ENCODE measurements at places on chromosomes 1 and 21.

DNA sequence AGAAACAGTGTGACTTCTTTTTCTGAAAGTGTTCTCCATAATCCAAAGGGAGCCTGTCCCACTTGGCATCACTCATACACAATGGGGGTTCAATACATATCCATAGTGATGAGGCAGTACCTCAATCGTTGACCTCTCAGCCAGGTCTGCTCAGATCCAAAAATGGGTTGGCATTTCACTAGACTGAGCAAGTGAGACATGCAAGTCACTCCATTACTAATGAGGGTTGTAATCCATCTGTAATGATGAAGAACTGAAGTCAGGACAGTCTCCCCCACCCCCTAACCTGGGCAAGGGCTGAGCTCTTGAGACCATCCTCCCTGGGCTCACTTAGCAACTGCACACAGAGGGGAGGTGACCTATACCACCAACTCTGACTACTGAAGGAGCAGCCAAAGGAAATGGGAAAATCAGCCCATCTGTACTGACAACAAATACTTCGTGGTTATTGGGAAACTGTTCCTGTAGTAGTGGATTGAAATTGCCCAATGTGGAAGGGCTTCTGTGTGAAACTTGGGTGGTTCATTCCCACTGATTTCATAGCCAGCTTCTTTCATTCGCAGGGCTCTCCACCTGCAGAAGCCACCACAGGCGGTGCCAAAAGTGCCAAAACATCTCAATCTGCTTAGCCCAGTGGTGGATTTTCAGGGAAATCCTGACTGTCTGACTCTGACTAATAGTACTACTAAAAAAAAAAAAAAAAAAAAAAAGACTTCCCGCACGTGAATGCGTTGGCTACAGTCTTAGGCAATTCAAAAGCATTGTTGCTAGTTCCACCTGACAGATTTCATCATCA lies 5.0 kb downstream of the NGF start:
- H3K36me3 ChIP-seq: no peaks in the 10 kb centered on the region
- no peak overlapping the region for H3K4me3 ChIP-seq
- no peak for DNase-seq
- H3K27ac ChIP-seq: no peak overlapping the region
- no peaks in the 10 kb centered on the region for H3K4me1 ChIP-seq
- peaks cover 32% of the 10 kb centered on the region for H3K27me3 ChIP-seq

DNA sequence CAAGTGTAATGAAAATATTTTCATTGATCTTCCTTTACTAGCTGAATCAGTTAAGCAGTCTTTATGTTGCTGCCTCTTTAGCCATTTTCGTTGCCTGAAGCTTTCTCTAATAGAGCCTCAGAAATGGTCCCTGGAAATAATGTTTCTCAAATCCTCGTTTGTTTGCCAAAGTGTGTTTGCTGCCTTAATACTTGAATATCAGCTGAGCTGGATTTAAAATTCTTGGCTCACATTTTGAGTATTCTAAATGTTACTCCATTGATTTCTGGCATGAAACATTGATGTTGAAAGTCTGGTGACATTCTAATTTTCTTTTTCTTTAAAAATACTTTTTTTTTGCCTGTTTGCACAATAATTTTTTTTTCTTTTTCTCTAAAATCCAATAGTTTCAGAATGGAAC lies 84.6 kb upstream of the SERBP1 start:
- no peaks in the 10 kb centered on the region for H3K36me3 ChIP-seq
- H3K27me3 ChIP-seq: peaks cover 8% of the 10 kb centered on the region
- no peaks in the 10 kb centered on the region for H3K4me1 ChIP-seq
- no peak for DNase-seq

DNA sequence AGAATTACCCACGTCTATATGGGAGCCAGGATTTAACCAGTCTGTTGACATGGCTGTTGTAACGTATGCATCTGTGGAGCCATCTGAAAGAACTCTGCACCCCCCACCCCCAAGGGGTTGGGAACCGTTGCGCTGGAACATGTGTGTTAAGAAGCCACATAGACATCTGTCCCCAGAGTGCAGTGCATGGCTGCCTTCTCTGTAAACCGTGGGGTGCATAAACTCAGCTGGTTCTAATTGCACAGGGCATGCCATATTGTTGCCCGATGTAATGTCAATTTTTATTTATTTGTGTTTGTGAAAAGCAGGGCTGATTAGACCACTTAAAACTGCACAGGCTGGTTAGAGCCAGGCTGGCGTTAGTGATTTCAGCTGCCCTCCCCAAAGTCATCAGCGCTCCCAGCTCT lies 70.1 kb upstream of the ROR1 start:
- no peaks in the 10 kb centered on the region for H3K4me1 ChIP-seq
- no peaks in the 10 kb centered on the region for H3K36me3 ChIP-seq

GRCh38 chr1:8477166-8477982 lies 159.5 kb downstream of the SLC45A1 start:
- DNase-seq: no peak
- peak overlapping the region; percentile 75 for H3K27ac ChIP-seq
- H3K36me3 ChIP-seq: peaks cover 21% of the 10 kb centered on the region
- H3K4me1 ChIP-seq: peaks cover 49% of the 10 kb centered on the region

- peaks cover 18% of the 10 kb centered on the region for H3K27me3 ChIP-seq
- H3K4me3 ChIP-seq: no peak overlapping the region
- H3K27ac ChIP-seq: no peak overlapping the region
- no peak for DNase-seq
- no peaks in the 10 kb centered on the region for H3K4me1 ChIP-seq
These were observed 222.7 kb upstream of the GJB5 start for GRCh38 chr1:34532113-34532512.

DNA sequence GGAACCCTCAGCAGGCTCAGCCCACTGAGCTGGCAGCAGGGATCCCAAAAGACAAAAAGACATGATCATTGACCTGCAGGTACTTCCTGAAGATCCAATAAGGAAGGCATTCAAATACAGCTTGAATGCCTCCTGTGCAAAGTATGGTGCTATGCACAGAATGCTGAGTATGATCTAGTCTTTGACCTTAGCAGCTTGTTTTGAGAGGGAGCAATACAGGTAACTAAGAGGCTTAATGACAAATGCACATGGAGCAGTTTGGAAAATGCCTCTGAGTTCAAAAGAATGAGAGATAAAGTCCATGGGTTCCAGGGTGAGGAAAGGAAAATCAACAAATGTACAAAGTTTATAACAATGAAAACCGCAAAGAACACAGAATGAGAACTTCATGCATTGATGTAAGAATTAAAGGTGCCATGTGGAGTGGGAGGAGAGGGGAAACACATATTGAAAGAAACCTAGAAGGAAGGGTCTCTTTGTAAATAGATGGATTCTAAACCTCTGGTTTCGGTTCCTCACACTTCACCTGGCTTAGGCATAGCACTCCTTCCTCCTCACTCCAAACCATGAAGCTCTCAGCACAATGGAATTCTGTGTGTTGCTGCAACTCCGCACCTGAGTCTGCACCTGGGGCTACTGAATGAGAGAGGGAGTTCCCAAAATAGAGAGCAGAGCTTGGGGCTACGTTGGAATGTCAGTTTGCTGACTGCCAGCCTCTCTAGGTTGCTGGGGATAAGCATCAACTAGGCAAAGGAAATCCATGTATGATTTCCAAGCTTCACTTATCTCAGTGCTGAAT lies 77.6 kb downstream of the PLXNA2 start:
- H3K4me3 ChIP-seq: no peak overlapping the region
- peaks cover 64% of the 10 kb centered on the region for H3K27me3 ChIP-seq
- no peaks in the 10 kb centered on the region for H3K4me1 ChIP-seq
- no peaks in the 10 kb centered on the region for H3K36me3 ChIP-seq
- no peak for DNase-seq

DNA sequence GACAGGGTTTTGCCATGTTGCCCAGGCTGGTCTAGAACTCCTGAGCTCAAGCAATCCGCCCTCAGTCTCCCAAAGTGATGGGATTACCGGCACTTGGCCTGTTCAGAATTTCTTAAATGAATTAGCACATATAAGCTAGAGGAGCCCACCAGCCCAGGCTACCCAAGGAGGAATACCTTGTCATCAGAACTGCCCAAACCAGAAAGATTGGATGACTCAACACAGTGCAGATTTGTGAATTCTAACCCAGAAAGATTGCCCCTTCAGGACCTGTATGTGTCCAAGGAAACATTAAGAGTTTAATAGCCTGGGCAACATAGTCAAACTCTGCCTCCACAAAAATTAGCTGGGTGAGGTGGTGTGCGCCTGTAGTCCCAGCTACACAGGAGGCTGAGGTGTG lies 14.0 kb upstream of the LIN9 start:
- no peaks in the 10 kb centered on the region for H3K36me3 ChIP-seq
- no peak overlapping the region for H3K4me3 ChIP-seq
- H3K27ac ChIP-seq: no peak overlapping the region
- H3K4me1 ChIP-seq: peaks cover 6% of the 10 kb centered on the region
- DNase-seq: no peak

DNA sequence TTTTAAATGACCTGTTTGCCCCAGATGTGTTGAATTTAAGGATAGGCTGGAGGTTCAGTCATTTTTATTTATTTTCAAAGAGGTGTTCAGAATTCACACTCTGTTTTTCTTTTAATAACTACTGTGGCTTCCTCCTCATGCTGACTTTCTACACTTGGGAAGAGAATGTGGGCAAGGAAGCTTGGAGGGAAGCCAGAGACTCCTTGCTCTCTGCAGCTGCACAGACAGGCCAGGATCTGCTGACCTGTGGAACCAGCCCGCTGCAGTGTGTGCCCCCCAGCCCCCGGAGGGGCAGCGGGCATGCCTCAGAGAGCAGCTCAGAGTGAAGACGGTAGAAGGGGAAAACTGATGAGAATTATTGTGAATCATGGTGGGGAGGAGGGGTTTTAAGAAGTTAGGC lies 16.9 kb downstream of the MGST3 start:
- H3K36me3 ChIP-seq: peaks cover 3% of the 10 kb centered on the region
- no peaks in the 10 kb centered on the region for H3K27me3 ChIP-seq
- DNase-seq: no peak
- H3K4me3 ChIP-seq: no peak overlapping the region
- H3K27ac ChIP-seq: no peak overlapping the region

DNA sequence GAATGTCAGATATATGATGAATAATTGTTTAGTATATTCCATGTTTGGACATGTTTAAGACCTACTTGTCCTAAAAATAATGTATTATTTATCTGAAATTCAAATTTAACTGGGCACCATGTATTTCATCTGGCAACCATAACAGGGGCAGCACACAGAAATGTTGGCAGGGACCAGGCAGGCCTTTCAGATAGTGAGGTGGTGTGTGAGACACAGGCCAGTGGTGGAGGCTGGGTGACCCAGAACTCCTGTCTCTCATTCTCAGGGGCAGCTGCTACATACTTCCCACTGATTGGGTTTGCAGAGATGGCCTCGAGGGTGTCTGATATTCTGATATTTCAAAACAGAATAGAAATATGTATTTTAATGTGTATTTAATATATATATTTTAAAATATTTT lies 1.3 kb upstream of the FASLG start:
- no peak overlapping the region for H3K27ac ChIP-seq
- no peaks in the 10 kb centered on the region for H3K36me3 ChIP-seq
- no peak for DNase-seq
- H3K4me3 ChIP-seq: no peak overlapping the region
- peaks cover 44% of the 10 kb centered on the region for H3K27me3 ChIP-seq
- peaks cover 43% of the 10 kb centered on the region for H3K4me1 ChIP-seq

GRCh38 chr21:15498455-15498854 lies 231.3 kb upstream of the USP25 start:
- no peaks in the 10 kb centered on the region for H3K4me1 ChIP-seq
- H3K4me3 ChIP-seq: no peak overlapping the region

- peaks cover 6% of the 10 kb centered on the region for H3K27me3 ChIP-seq
- peaks cover 26% of the 10 kb centered on the region for H3K4me1 ChIP-seq
These were observed 5.4 kb downstream of the TRIM62 start for GRCh38 chr1:33176362-33176850.

- DNase-seq: no peak
- no peaks in the 10 kb centered on the region for H3K36me3 ChIP-seq
- H3K4me3 ChIP-seq: no peak overlapping the region
- peaks cover 25% of the 10 kb centered on the region for H3K4me1 ChIP-seq
These were observed 5.9 kb downstream of the SELENON start for GRCh38 chr1:25805863-25806225.

DNA sequence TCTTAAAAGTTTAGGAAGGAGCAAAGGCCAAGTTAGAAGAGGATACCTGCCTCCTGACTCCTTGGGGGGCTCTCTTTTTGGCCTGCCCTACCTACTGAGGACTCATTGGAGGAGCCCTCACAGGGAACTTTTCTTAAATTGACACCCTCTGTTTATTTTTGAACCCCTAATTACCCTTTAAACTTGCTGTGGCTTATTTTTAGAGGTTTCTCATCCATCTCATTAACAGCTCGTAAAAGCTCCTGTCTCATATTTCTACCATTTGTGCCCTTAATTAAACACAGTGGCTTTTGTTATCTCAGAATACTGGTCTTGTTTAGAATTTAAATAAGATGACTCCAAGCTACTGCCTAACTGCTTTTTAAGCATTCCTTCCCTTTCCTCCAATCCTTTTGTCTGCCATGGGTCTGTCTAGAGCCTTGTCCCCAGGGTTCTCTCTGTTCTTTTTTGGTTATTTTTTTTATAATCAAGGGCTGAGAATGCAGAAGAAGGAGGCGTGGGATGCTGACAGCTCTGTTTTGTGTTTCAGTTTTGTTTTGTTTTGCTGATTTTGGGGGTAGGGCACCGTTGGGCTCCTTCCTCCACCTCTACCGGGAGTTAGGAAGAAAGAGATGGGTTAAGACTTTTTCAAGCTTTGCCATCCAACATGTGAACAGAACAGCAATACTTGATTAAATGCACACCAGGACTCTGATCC lies 78.0 kb downstream of the SYT6 start:
- DNase-seq: no peak
- no peak overlapping the region for H3K27ac ChIP-seq
- no peaks in the 10 kb centered on the region for H3K36me3 ChIP-seq
- peaks cover 8% of the 10 kb centered on the region for H3K27me3 ChIP-seq

DNA sequence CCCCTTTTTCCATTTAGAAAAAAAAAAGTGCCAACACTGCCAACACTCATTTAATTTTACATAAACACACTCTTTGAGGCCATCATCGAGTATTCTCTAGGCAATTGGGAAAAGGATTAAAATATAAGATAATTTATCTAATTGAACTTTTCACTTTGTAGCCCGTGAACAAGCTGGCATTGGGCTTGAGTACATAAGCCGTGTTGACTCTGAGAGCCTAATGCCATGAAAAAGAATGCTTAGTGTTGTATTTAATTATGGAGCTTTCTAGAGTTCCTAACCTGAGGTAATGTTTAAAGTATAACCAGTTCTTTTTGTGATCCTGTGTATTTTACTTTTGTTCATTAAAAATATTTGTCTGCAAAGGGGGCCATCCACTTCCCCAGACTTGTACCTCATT lies 193.8 kb downstream of the LYPLAL1 start:
- H3K27ac ChIP-seq: no peak overlapping the region
- H3K36me3 ChIP-seq: no peaks in the 10 kb centered on the region
- H3K4me3 ChIP-seq: no peak overlapping the region

DNA sequence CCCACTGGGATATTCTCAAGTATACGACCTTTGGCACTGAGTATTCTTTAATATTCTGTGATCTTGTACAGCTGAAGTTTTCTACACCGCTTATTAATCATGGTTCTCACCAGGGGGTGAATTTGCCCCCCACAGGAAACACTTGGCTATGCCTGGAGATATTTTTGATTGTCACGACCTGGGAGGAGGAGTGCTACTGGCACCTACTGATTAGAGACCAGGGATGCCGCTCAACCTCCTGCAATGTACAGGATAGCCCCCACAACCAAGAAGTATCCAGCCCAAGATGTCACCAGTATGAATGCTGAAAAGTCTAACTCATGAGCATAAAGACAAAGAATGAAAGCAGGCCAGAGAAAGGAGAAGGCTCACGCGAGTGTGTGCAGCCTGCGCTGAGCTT lies 13.7 kb downstream of the REG4 start:
- no peak overlapping the region for H3K4me3 ChIP-seq
- DNase-seq: no peak
- peaks cover 18% of the 10 kb centered on the region for H3K4me1 ChIP-seq
- no peaks in the 10 kb centered on the region for H3K36me3 ChIP-seq
- no peaks in the 10 kb centered on the region for H3K27me3 ChIP-seq
- no peak overlapping the region for H3K27ac ChIP-seq

All from activated naive CD4-positive, alpha-beta T cell treated with anti-CD3 and anti-CD28 coated beads, Interleukin-2, amount 10 ng/mL, durations not matched to agents 7 days and 5 days (primary cell).